ENCODE measurements at places on chromosomes 6 and 20.

DNA sequence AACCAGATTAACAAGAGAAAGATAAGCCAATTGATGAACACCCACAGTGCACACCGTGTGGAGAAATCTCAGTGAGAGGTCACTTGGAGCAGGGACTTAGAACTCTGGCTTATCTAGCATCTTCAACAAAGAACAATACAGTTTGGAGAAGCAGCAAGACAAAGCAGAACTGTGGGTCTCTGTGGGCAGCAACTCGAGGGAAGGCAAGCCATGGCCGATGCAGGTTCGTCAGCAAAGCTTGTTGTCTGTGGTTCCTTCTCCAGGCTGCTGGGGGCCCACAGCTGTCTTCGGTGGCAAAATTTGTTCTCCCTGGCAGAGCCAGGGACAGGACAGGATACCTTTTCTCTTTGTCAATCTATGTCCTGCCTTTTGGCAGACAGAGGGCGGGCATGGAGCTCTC, 22.1 kb downstream of the RPP40 start:
- no peak for DNase-seq

DNA sequence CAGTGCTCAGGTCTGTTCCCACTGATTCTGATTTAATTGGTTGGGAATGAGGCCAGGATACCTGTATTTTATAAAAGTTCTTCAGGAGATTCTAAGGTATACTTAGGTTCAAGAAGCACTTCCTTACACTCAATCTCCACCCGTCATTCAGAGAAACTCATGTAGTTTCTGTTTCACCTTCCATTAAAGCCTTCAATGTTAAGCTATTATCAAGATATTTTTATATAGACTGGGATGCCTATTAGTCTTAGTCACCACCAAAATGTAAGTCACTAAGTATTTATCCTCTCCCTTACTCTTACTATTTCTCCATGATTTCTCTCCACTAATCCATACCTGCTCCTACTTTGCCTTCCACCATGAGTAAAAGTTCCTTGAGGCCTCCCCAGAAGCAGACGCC, 38.1 kb upstream of the GCLC start:
- no peak for DNase-seq

DNA sequence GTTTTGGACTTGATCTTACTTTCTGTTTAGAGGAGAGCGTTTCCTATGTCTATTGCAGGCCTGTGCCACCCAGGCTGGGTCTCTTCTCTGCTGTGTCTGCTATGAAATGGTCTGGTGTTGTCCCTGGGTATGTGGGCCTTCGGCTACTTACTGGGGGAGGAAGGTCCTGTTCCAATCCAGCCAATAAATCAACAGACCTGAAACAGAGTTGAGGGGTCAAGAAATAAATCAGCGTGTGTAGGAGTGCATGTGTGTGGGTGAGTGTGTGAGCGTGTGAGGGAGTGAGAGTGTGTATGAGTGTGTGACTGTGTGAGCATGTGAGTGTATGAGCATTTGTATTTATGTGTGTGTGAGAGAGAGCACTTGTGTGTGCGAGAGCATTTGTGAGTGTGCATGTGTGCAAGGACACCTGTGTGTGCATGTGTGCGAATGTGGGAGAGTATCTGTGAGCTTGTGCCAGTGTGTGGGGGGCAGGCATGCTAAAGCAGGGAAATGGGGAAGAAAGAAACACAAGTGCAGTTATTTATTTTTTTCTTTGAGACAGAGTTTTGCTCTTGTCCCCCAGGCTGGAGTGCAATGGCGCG, 86.3 kb upstream of the PMEPA1 start:
- no peak for DNase-seq

- no peak for DNase-seq
These were observed 87.4 kb downstream of the PLG start for GRCh38 chr6:160789263-160790027.

- no peak for DNase-seq
These were observed 7.1 kb downstream of the AMD1 start for GRCh38 chr6:110881546-110882273.

DNA sequence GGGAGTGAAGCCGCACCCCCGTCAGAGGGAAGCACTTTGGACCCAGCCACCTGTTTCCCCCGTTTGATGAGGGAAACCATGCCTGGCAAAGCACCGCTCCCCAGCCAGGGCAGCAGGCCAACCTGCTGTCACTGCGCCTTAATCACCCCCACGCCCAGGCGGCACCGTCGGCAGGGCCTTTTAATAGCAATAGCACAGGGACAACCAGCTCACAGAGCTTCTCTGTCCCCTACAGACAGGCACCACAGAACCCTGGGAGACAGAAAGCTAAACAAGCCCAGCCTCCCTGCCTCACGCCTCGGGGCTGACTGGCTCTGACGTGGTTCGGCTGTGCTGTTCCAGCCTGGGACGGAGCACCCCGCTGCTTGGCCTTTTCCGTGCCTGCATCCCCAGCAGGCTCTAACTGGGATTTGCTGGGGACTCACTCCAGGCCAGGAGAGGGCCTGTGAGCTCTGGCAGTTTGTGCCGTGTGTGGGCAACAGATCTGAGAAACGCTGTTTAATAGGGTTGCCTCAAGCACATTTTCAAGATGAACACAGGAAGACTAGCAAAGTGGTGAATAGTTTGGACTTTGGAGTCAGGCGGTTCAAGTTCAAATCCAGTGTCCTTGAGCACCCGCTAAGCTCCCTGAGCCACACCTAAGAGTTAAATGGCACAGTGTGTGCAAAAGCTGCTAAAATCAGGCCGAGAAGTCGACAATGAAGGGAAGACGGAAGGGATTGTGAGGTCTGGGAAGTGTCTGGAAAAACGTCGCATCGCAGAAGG, 223.8 kb downstream of the NRN1 start:
- peak; percentile 63 for DNase-seq

- DNase-seq, result no peak
These were observed 4.1 kb downstream of the HLA-B start for GRCh38 chr6:31352683-31353383.

DNA sequence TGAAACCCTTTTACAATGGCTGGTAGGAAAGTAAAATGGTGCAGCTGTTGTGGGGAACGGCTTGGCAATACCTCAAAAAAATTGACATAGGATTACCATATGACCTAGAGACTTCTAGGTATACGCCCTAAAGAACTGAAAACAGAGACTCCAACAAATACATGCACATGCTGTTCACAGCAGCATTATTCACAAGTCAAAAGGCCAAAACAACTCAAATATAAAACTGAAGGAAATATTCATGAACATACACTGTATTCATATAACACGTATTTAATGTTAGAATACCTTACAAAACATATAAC, 74.6 kb downstream of the FOXA2 start:
- DNase-seq, result no peak

- no peak for DNase-seq
These were observed 21.9 kb downstream of the TBXT start for GRCh38 chr6:166145751-166146150.

DNA sequence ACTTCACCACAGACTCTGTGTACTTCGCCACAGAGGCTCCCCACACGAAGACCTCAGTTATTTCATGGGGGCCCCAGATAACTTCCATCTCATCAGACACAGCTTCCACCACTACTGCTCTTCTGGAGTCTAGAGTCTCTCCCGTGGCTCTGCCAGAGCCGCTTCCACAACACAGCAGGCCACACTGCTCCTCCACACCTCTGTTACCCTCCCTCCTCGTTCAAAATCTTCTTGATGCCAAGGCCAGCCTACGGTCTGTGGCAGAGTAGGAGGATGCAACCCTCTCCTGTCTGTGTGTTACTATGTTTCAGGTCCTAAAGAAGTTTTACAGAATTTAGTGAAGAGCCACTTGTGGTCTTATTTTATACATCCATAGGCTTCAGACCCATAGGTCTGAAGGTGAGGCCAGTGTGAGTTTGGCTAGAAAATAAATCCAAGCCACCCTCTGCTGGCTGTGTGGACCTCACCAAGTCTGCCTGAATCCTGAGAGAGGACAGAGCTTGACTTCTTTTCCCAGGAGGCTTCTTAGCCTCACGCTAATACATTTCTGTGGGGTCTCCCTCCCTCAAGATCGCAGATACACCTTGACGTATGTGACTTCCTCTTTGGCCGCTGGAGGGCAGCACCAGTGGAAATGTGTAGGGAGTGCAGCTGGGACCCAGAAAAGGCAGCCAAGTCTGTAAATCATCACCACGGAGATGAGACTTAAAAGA, 197.7 kb downstream of the FAXC start:
- peak; percentile 37 for DNase-seq

- DNase-seq, result peak; percentile 45
These were observed 112.1 kb downstream of the ASXL1 start for GRCh38 chr20:32470025-32470861.

DNA sequence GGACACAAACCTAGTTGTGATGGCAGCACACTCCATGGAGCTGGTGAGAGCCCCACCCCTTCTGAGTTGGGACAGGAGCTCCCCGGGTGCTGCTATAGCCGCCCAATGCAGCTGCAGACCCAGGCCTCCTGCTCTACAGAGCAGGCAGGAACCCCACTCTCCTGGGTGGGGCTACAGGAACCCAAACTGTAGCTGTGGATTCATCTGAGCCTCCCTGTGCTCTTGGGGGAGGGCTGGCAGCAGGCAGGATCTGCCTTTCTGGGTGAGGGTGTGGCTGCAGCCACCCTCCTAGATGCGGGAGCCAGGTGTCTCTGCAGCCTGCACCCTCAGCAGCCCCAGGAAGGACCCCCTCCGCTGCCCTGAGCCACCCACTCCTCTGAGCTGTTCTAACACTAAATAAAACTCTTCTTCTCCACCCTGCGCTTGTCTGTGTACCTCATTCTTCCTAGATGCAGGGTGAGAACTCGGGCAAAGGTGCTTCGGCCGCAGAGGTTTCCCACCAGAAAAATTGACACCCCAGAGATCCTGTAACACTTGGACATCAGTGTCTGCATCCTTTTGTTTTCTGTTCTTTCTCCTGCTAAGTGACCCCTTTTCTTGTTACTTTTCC, 55.2 kb upstream of the KIF13A start:
- DNase-seq, result no peak

DNA sequence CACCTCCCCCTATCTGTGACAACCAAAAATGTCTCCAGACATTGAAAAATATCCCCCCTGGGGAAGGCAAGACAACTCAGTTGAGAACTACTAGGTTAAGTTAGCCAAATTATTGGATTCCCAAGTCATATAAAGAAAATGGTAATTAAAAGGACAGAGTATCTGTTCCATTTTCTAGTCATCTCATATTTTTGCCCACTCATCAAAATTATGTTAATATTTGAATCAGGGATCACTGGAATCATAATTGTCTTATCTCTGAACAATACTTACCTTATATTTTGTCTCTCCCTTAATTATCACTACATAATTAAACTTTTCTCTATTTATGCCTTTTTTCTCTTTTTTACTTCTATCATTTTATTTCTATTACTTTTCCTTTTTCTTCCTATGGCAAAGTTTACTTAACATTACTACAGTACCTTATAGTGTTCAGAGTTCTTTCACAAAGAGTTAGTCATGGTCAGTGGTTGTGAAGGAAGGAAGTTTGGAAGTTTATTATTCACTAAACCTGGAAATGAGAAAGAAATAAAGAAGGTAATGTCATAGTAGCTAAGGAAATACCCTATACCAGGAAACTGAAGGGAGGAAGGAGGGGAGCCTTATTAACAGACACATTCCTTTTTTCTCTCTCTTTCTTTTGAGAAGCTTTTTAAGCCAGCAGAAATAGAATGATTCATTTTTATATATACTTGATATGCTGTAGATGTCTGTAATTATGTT, 332.9 kb downstream of the COL12A1 start:
- no peak for DNase-seq

- no peak for DNase-seq
These were observed 77.4 kb downstream of the CD83 start for GRCh38 chr6:14194976-14195375.

DNA sequence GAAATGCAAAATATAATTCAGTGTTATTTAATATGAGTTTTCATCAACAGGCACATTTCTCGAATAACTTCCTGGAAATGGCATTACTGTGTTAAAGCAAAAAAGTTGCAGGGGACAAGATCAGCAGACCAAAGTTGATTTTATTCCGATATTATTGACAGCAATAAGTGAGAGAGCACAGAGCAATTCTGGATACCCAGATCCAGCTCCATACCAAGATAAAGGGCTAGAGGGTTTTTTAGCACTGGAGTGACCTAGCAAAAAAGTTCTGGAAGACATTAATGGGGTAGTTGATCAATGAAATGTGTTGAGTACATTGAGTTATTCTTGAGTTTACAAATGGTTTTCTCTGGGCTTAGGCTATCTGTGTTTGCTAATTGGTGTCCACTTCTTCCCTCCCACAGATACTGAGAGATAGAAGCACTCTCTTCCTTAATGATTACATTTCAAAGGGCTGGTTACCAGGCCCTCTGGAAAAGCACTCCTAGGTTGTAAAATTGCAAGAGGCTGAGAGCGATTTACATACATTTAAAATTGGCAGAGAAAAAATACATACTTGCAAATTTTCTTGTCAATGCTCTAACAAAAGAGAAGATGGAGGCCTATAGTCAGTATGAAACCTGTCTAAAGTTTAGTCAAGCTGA, 47.0 kb upstream of the MANEA start:
- DNase-seq, result no peak

- DNase-seq, result no peak
These were observed 706 bp upstream of the SNX14 start for GRCh38 chr6:85594197-85594930.

- DNase-seq, result no peak
These were observed 8.9 kb downstream of the ITPR3 start for GRCh38 chr6:33630014-33630413.

DNA sequence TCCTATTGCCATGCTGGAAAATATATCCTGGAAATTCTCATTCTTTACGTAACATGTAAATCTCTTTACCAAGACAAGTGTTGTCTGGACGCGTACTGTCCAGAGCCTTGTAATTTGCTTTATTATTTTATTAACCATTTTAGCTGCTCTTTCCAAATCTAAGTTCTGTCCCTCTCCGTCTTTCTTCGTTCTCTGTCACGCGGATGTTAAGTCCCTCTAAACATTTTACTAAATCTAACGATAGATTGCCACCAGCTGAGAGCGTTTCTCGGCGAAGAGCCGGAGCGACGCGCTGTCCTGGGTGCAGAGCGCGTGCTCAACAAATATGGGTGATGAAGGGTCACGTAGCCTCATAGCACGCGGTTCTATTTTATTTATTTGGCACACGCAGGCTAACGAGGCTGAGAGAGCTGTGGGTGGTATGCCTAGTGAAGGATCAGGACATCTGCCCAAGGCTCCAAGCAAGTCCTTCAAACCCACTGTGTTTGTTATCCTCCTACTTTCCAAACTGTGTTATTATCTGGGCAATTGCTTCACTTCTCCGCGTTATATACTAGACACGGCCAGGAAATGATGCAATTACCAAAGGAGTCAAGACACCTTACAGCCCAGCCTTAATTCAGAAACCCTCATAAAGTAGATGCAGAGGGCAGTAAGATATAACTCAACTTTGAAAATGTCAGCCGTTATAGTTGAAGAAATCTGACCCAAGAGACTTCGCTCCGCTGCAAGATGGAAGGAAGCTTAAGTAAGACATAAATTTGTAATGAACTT, 10.0 kb upstream of the NCOA7 start:
- DNase-seq, result peak; percentile 62

GRCh38 chr20:20824924-20825584, 112.6 kb upstream of the RALGAPA2 start:
- peak; percentile 62 for DNase-seq
